ENCODE measurements at places on chromosomes 11 and 22.

- no peak for DNase-seq
Observed at GRCh38 chr11:119340335-119341221, at the start of gene C1QTNF5. Gene C1QTNF5, minus strand, starts transcription at chr11:119340883. Its CDS starts 486 bp downstream, at chr11:119340397.

GRCh38 chr11:122807731-122808477, 30.4 kb upstream of the CRTAM start:
- DNase-seq: no peak

- no peak for DNase-seq
Observed at GRCh38 chr22:45448431-45448830, 34.9 kb downstream of the RIBC2 start.

DNA sequence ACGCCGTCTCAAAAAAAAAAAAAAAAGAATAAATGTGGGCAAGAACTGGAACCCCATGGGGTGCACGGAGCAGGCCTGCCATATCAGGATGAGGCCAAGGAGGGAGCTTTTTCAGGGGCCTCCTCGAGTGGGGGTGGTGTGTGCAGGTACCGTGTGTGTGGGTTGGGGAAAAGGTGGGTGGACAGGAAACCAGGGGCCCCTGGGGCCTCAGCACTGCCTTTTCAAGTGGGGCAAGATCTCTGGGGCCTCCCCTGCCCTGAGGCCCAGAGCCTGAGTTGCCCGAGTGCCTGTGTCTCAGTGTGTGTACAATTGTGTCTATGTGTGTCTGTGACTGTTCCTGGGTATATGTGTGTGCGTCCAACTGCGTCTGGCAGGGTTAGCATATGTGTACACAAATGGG, 23.8 kb downstream of the TEF start:
- DNase-seq: no peak

DNA sequence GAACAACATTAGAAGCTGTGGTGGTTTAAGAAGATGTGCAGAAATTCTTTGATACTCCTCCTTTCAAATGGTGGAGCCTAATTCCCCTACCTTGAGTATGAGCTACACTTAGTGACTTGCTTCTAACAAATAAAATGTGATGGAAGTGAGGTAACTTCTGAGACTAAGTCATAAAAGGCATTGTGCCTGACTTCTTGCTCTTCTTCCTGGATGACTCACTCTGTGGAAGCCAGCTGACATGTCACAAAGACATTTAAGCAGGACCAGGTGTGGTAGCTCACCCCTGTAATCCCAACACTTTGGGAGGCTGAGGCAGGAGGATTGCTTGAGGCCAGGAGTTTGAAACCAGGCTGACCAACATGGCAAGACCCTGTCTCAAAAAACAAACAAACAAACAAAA, 3.9 kb upstream of the PLA2G3 start:
- no peak for DNase-seq

GRCh38 chr11:10307022-10307399, 2.1 kb downstream of the ADM start:
- no peak for DNase-seq

DNA sequence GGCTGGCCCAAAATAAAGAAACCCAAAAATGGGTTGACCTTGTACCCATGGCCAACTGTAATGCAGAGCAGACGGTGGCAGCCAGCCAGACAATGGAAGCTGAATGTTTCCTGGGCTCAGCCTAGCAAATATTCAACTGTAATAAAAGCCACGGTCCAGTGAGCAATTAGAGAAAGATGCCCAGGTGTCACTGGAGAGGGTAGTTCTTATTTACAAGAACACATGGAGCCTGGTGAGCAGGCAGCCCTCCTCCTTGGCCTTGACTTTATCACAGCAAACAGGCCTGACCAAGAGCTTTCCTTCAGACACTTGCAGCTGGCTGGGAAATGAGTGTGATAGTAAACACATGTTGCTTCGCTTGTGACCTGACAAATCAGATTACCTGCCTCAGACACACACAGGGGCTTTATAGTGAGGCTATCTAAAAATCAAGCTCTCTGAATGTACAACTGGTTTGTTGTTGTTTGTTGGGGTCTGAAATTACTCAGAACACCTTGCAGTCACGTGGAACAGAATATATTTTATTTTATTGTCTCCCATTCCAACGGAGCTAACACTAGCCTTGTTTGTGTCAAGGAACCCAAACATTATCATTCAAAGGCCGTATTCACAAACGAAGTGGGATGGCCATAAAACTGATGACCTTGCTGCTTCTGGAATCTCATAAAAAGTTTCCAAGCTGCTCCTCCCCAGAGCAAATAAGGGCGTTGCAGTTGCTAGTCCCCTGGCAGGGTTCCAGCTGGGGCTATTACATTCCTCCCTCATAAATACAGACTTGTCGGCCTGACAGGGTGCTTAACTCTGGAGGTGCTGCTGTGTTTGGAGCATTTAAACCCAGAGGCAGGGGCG, 161.1 kb downstream of the BBOX1 start:
- DNase-seq: peak; percentile 92

GRCh38 chr11:119375337-119376196, 5.9 kb downstream of the USP2 start:
- no peak for DNase-seq

DNA sequence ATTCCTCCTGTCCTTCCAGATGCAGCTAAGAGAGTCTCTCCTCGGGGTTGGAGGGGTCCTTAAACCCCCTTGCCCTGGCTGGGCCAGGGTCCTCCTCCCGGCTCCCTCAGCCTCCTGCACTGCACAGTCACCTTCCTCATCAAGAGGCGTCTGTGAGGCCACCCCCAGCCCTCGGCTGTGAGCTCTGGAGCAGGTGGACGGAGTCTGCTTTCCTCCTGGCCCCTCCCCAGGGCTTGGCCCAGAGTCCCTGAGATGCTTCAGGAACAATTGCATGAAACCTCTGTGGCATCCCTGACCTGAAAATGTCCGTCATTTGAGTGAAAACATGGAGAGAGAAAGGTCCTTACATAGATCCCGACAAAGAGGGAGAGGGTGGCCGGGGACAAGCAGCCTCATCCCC, 6.7 kb upstream of the FGF3 start:
- DNase-seq: no peak

DNA sequence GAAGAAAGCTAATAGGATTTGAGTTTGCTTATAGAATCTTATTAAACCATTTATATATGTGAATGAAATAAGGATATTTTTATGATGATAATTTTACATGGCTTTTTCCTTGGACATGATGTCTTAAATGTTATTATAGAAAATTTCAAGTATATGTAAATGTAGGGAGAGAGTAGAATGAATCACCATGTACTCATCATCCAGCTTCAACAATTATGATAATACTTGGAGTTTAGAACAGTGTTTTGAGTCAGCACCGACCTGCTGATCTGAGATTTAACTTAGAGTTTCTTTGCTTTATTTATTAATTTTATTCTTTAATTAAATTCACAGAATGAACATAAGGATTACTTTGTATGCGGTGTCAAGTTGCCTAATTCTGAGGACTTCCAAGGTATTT, 193.5 kb downstream of the UVRAG start:
- DNase-seq: no peak

DNA sequence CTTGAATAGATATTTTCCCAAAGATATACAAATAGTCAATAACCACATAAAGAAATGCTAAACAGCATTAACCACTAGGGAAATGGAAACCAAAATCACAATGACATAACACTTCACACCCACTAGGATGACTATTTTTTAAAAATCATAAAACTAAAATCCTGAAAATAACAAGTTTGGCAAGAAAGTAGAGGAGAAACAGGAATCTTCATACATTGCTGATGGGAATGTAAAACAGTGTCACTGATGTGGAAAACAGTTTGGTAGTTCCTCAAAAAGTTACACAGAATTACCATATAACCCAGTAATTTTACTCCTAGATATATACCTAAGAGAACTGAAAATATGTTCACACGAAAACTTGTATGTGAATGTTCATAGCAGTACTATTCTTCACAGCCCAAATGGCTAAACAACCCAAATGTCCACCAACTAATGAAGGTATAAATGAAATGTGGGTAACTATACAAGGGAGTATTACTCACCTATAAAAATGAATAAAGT, 12.5 kb downstream of the PICALM start:
- DNase-seq: no peak

- no peak for DNase-seq
Observed at GRCh38 chr11:77223797-77224196, 77.7 kb downstream of the GDPD4 start.

GRCh38 chr11:94544646-94545263, 1.0 kb downstream of the FUT4 start:
- DNase-seq: no peak

GRCh38 chr11:126460417-126461095, 105.1 kb downstream of the ST3GAL4 start:
- no peak for DNase-seq

DNA sequence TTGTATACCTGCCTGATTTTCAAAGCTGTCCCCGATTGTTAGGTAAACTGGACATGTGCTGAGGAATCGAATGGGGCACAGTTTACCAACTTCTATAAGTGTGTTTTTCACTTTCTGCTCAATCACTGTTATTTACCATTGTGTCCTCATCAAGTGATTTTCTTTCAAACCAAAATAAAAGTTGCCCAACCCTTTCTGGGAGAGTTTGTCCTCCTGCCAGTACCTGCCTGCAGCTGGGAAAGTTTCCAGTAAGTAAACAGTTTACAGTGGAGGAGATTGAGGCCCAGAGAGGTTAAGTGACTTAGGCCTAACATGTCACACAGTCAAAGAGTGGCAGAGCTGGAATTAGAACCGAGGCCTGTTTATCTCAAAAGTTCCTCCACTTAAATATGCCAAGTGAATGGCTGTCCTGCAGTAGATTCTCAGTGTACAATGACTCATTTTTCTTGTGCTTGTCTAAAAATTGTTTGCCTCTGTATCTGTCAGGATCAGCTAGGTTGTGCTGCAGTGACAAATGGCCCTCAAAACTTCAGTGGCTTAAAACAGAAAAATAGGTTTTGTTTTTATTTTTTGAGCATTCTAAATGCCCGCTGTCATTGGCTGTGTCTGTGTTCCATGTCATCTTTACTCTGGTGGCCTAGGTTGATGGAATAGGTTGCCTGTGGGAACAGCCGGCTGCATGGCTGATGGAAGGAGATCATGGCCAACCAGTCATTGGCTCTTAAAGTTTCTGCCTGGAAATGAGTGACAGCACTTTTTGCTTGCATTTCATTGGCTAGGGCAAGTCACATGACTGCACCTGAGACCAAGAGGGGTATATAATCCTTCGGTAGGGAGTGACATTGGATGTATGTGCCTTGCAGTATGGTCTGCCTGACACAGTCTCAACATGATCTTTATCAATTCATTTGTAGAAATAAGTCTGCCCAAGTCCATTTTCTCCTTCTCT, 61.8 kb upstream of the CRYBB3 start:
- no peak for DNase-seq

DNA sequence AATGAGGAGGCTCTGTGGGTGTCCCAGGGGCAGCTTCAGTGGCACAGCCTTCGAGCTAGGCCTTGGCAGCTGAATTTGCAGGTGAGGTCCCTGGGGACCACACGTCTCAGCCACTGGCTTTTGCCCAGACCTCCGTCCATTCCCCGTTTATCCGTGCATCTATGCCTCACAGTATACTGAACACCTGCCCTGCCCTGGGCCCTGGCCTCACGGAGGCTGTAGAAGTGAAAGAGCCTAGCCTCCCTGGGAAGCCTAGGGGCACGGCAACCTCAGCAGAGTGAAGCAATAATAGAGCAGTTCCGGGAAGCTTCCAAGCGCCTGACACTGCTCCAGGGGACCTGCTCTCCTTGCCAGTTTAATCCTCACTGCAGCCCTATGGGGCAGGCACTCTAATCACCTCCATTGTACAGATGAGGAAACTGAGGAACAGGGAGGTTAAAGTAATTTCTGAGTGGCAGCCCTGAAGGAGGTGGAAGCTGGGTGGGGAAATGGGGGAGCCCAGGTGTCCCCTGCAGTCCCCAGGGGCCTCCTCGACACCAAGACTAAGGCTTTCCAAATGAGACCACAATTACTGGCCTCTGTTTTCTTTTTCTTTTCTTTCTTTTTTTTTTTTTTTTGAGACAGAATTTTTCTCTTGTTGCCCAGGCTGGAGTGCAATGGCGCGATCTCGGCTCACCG, 2.7 kb upstream of the NFAM1 start:
- no peak for DNase-seq

DNA sequence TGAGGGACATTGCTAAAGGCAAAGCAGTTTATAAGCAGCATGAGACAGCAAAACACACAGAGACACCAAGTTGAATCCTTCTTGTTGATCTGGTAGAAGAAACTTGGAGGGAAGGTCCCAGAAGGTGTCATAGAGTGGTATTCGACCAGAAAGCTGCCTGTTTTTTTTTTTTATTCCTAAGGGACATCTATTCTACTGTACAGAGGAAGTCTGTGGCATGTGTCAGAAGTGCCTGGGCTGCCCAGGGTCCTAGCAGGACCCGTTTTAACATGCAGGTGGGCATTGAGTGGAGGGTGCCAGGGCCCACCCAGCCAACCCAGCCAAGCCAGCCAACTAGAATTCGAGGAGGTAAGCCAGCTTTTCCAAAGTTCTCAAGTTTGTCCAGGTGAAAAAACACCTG, 68.0 kb upstream of the ATXN10 start:
- peak; percentile 5 for DNase-seq

GRCh38 chr11:112614605-112615004, 346.6 kb upstream of the NCAM1 start:
- DNase-seq: no peak

GRCh38 chr11:47981667-47982404, 1.5 kb downstream of the PTPRJ start:
- DNase-seq: no peak

DNA sequence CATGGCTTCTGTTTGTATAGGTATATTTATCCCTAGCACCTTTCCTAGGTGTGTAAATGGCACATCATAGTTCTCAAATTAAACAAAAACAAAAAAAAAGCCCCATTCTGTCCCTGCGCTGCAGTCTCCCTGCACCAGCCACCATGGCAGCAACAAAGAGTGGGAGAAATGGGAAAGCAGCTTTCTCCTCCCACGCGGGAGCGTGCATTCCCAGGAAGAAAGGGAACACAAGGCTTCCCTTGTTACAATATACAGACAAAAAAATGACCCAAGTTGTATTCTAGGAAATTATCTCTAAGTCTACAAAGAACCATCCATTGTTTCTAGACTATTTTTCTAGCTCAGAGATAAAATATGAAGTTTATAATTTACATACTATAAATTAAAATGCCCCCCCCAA, 16.1 kb upstream of the TMPRSS5 start:
- no peak for DNase-seq

DNA sequence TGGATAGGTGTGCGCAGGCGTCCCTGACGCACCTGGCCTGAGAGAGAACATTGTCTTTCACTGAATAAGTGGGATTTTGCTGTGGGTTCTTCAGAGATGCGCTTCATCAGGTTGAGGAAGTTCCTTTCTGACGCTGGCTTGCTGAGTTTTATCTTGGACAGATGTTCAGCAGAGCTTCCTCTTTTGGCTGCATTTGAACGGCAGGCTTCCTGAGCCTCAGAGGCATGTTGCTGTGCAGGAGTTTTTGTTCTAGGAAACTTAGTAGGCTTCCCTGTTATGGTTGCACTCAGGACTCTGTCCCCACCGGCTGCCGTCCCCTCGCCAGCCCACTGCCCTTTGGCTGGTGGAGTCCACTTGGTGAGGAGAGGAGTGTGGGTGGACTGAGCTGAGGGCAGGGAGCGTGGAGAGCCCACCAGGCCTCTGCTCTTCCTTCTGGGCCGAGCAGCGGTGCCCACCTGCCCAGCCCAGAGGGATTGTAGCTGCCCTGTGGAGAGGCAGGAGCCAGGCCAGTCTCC, 17.2 kb downstream of the FRMD8 start:
- DNase-seq: no peak
